Astrocyte (in vitro differentiated cells and primary cell): ENCODE measurements at places on chromosomes 11 and 22. TPM values are rescaled to one million over a fixed set of nuclear protein-coding genes. Genes with fewer than 3 reads are reported as not detected.

- peak; percentile 87 for DNase-seq
Observed at GRCh38 chr11:17786824-17787525, 52.4 kb downstream of the KCNC1 start.

GRCh38 chr11:11250470-11250869 is 102.6 kb downstream of the CSNK2A3 start:
- no peak for DNase-seq

DNA sequence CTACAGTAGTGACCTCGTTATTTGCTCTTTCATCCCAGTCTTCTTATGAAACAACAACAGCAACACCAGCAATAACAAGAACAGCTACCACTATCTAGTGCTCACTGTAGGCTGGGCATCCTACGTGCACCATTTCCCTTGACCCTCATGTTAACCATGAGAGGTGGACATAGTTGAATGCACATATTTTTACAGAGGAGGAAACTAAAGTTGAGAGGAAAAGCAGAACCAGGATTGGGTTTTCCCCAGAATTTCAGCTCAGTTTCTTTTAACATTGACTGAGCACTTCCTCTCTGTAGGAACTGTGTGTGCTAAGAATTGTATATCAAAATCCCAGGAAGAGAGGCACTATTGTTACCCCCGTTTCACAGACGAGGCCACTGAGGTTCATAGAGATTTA is 39.4 kb upstream of the TSPAN18 start:
- no peak for DNase-seq

- DNase-seq: no peak
Observed at GRCh38 chr22:21449531-21450319, 17.5 kb upstream of the TMEM191C start.

DNA sequence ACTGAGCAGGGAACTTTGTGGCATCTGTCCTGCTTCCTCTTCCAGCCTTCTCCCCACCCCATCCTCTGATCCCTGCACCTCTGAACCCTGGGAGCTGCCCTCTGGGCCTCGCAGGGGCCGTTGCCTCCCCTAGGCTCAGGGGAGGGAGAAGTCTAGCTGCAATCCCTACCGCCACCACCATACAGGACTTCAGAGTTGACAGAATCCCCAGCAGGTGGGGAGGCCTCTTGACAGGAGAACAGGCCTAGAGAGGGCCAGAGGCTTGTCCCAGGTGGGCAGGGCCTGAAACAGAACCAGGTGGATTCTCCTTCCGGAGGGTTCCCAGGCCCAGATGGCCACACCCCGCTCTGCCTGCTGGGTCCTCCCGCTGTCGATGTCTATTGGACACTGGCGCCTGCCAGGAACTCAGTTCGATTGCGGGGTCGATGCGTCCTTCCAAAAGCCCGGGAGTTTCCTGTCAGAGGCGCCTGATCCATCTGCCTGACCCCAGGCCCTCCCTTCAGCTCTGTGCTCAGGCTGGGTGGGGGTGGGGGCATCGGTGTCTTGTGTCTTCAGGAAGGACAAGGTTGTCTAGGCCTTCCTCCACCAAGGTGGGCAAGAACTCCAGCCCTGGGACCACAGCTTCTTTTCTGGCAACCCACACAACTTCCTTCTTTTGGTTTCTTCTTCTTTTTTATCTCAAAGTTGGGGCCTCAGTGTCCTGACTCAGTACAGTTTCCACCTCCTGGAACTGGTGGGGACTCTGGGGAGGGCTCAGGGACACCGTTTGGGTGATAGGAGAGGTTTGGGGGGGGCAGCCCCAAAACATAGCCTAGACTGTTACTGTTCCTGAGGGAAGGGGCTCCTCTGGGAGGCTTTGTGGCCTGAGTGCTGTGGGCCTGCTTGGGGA is 6.4 kb downstream of the STARD10 start:
- no peak for DNase-seq

DNA sequence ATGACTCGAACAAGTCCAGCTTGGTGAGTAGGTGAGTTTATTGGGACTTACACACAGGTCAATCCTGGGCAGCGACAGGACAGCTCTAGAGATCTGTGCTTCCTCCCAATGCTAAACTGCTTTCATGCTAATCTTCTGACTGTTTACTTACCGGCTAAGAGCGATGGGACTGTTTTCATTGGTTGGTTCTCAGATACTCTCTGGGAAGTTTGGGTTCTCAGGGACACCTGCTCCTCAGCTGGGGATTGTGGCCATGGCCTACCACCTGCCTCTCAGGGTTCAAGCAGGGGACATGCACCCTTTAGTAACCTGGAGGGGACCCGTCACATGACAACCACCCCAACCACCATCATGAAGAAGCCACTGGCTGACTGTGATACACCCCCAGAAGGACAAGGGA is 13.1 kb downstream of the APOL2 start:
- no peak for DNase-seq

- no peak for DNase-seq
Observed at GRCh38 chr11:64656862-64657261, 65.8 kb downstream of the SLC22A12 start.

GRCh38 chr11:21933095-21933494 is 259.8 kb upstream of the ANO5 start:
- DNase-seq: no peak

- peak; percentile 57 for DNase-seq
Observed at GRCh38 chr11:110991661-110992355, 253.7 kb upstream of the POU2AF2 start.

GRCh38 chr22:49418943-49419342 is 408.7 kb downstream of the BRD1 start:
- DNase-seq: no peak

DNA sequence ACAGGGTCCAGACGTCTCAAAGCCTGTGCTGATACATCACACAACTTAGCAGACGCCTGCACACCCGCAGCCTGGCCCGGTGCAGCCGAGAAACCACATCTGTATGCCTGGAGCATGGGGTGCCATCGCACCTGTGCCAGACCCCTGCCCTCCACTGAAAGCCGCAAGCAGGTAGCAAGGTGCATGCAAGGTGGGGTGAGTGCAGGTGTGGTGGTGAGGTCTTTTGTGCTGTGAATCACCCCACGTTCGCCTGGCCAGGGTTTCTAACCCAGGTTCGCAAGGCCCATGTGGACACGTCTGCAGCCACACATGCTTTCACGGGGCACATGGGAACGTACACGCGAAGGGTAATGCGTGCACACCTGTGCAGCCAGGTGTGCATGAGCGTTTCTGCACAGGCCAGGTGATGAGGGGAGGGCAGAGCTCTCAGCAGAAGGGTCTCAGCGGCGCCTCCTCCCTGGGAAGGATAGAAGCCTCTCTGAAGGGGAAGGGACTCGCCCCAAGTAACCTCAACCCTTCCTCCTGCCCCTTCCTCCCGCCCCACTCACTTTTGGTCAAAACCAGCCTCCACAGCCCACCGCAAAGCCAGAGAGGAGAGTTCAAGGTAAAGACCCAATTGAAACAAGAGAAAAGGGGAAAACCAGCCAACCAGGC is 19.5 kb downstream of the CBX7 start:
- no peak for DNase-seq

- no peak for DNase-seq
Observed at GRCh38 chr11:114027391-114027790, 32.1 kb upstream of the ZBTB16 start.

- DNase-seq: peak; percentile 78
Observed at GRCh38 chr11:727859-728748, 19.2 kb upstream of the TALDO1 start.

- DNase-seq: peak; percentile 68
Observed at GRCh38 chr11:46075168-46075567, 46.1 kb downstream of the PHF21A start.

DNA sequence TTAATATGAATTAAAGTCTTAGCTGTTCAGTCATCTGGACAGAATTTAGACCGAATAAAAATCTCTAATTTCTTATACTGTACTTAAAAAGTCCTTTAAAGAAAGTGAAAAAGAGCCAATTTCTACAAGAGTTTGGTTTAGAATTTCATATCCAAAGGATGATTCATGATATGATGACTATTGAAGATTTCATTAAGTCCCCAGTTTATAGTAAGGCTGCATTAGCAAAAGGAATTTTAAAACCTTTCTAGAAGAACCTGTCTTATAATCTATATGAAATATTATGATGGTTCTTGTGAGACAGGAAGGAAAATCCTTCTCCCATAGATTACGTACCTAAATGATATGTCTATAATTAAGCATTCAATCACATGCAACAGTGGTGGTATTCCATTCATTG is 34.8 kb downstream of the TSG101 start:
- peak; percentile 2 for DNase-seq

DNA sequence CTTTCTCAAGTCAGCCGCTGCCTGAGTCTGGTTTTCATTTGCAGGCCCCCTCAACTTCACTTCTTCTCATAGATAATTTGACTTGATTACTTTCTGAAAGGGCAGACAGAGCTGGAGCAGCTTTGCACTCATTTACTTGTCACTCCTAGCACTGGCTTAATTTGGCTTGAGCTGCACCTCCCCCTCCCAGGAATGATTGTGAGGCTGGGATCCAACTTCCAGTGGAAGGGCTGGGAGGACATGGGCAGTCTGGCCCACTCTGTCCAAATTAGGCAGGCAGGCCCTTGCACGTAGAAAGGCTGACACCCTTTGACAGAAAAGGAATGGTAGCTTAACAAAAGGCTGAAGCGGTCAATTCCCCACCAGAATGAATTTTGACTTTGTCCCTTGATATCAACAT is 453.9 kb downstream of the ETS1 start:
- peak; percentile 23 for DNase-seq

- DNase-seq: peak; percentile 69
Observed at GRCh38 chr11:117094776-117095175, 3.5 kb downstream of the SIK3 start.

DNA sequence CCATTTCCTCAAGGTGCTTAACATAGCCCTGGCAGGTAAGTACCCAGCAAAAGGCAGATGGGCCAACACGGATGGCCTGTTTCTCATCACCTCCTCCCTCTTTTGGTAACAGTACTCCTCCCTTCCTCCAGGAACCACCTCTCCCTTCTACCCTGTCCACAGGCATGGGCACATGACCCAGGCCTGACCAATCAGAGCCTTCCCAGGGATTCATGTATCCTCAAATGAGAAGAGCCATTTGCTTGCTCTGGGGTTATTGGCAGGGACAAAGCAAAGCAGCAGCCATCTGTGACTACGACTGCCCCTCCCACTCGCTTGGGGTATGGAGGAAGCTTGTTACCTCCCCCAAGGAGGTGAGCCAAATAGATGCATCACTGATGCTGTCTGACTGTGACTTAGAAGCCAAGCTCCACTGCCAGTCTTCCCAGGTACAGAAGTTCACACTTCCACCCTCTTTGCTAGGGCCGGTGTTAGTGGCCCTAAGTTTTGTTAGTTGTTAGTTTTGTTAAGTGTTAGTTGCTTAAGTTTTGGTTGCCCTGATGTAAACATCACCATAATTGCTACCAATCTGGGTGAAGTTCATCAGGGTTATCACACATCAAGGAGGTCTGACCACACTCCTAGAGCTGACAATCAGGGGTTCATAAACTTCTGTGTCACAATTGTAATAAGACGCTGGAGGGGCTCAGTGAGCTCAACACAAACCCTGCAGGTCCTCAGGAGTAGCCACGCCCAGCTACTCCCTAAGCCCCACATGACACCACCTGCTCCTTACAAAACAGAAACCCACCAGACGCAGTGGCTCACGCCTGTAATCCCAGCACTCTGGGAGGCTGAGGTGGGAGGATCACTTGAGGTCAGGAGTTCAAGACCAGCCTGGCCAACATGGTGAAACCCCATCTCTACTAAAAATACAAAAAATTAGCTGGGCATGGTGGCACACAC is 57.3 kb downstream of the ARFGAP3 start:
- DNase-seq: no peak

DNA sequence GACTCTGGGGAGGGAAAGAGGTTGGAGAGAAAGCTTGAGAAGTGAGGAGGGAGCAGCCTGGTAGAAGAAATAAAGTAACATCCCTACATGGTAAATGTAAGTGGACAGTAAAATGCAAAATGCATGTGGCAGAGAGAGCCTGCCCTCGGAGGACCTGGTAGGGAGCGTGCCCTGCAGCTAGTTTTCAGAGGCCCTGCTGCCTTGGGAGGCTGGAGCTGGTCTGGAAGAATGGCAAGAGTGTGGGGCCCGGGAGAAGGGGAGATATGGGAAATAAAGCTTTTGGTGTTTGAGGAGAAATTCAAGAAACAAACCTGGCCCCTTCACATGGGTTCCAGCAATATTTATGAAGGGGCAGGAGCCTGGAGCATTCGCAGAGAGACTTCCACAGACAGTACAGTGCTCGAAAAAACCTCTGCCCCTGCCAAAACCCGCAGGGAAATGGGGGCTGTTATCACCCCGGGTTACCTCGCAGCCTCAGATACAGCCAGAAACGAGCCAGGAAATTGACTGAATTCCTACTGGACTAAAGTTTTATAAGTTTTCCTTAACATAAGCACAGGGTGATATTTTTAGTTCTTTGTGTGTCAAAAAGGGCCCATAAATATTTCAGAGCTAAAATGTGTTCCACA is 363.0 kb downstream of the TENM4 start:
- DNase-seq: no peak

DNA sequence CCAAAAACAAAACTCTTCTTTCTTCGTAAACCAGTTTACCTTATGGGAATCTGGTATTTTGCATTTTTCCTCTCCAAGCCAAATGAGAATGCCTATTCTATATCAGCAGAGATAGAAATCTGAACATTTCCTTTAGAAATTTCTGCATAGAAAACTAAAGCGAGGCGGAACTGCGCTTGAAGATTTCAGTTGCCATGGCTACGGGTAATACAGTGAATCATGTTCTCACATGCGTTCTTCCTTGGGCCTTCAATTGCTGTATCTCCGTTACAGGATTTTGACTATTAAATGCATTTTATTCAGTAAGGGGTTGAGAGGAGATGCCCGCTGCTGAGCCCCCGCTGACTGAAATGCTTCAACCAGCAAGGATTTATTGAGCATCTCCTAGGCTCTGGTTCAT is 108.2 kb upstream of the CRYBB3 start:
- no peak for DNase-seq

- peak; percentile 85 for DNase-seq
Observed at GRCh38 chr11:8671651-8672062, 10.8 kb downstream of the TRIM66 start.

DNA sequence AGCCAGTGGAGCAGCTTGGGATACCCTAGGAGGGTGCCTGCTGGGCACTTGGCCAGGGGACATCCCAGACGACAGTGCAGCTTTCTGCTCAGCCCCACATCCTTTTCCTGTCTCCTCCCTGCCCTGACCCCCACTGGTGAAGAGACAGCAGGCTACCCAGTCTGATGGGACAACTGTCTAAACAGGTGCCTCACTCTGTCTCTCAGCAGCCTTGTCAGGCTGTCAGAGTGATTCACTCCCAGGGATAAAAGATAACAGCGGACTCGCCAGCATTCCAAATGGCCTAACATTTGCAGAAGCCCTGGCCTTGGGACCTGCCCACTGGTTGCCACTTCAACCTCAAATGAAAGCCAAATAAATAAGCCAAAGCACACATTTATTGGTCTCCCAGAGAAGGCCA is 318.6 kb upstream of the PLET1 start:
- DNase-seq: no peak

The MMP7 gene
- 2.6 and 8.4 TPM in 2 replicates for total RNA-seq

The MS4A6A gene
- total RNA-seq: not detected in 2 replicates

The TMEM138 gene
- total RNA-seq: 32.9 and 36.8 TPM in 2 replicates

The ZNF202 gene
- total RNA-seq: 8.6 and 11.3 TPM in 2 replicates

The APOL4 gene
- 0.07 TPM in 1 of 2 replicates, not detected in the other for total RNA-seq

The MISFA gene
- 2.7 and 2.9 TPM in 2 replicates for total RNA-seq

The RBM4B gene
- total RNA-seq: 17.3 and 20.3 TPM in 2 replicates

The BACE1-AS gene
- 6.7 and 6.8 TPM in 2 replicates for total RNA-seq

The RHOD gene
- 29.8 and 30.4 TPM in 2 replicates for total RNA-seq

The LGALS12 gene
- total RNA-seq: not detected in 2 replicates

The KLHL35 gene
- 0.77 and 0.87 TPM in 2 replicates for total RNA-seq

The MUC5AC gene
- total RNA-seq: not detected in 2 replicates

The JAML gene
- not detected in 2 replicates for total RNA-seq
